A673 (cell line): ENCODE measurements at places on chromosomes 3 and 15. TPM values are rescaled to one million over a fixed set of nuclear protein-coding genes. Genes with fewer than 3 reads are reported as not detected.

DNA sequence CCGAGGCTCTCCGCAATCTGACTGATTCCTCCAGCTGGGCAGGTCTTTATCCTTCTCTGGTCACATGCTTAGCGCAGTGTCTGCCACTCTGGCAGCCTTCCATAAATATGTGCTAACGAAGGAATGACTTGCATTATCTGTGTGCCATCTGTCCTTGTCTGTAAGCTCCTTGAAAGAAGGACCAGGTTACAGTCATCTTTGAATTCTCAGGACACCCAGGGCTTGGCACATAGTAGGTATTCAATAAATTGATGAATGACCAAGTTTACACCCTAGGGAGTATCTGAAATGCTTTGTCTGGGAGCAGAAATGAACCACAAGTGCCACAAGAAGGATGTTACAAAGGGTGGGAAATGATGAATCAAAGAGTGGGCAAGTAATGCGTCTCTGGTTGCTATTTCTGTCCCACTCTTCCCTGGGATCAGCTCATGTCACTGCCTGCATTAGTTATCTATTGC lies 16.5 kb upstream of the FAM3D start:
- H3K27ac ChIP-seq: no peak overlapping the region
- H3K4me3 ChIP-seq: no peak overlapping the region
- DNase-seq: peak; percentile 2
- no peaks in the 10 kb centered on the region for H3K36me3 ChIP-seq
- no peaks in the 10 kb centered on the region for H3K4me1 ChIP-seq
- peaks cover 11% of the 10 kb centered on the region for H3K27me3 ChIP-seq

DNA sequence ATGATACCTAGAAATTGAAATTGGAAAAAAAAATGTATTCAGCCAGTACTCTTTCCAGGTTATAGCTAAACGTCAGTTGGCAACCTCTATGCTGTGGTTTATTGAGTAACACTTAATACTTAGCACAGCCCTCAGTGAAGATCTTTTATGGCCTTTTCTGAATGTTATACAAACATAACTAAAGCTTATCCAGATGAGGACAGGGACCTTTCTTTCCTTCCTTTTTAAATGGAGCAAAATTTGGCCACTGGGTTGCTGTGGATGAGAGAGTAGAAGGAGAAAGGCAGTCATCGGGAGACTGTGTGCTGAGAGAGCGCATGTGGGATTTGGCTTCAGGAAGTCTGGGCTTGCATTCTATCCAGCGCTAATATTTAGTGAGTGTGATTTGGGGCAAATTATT lies 36.1 kb downstream of the IGF1R start:
- H3K36me3 ChIP-seq: no peaks in the 10 kb centered on the region
- no peaks in the 10 kb centered on the region for H3K27me3 ChIP-seq
- H3K4me1 ChIP-seq: peaks cover 21% of the 10 kb centered on the region
- no peak overlapping the region for H3K4me3 ChIP-seq
- no peak overlapping the region for H3K27ac ChIP-seq
- DNase-seq: peak; percentile 20

GRCh38 chr3:120678331-120678947 lies 3.6 kb downstream of the HGD start:
- H3K4me1 ChIP-seq: peaks cover 21% of the 10 kb centered on the region
- no peak overlapping the region for H3K27ac ChIP-seq
- H3K36me3 ChIP-seq: no peaks in the 10 kb centered on the region
- no peak overlapping the region for H3K4me3 ChIP-seq
- peak; percentile 60 for DNase-seq

DNA sequence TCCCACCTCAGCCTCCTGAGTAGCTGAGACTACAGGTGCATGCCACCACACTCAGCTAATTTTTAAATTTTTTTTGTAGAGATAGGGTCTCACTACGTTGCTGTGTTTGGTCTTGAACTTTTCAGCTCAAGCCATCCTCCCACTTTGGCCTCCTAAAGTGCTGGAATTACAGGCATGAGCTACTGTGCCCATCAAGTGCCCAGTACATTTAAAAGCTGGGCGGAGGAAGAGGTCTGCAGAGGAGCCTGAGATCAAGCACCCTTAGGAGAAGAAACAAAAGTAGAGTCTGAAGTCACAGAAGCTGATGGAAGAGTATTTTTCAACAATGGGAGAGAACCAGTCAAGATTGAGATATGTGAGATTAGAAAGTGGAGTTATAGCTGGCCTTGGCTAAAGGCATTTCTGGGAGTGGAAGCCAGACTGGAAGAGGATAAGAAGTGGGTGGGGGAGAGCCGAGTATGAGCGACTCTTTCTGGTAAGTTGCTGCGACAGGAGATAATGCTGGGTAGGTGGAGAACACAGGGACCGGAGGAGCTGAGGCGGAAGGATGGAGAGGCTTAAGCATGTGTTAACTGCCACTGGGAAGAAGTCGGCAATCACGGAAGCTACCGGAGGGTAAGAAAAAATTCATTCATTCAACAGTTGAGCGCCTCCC lies 782 bp upstream of the IREB2 start:
- H3K36me3 ChIP-seq: peaks cover 26% of the 10 kb centered on the region
- no peak for DNase-seq
- H3K27ac ChIP-seq: peak overlapping the region; percentile 96
- H3K27me3 ChIP-seq: no peaks in the 10 kb centered on the region
- peaks cover 6% of the 10 kb centered on the region for H3K4me1 ChIP-seq

DNA sequence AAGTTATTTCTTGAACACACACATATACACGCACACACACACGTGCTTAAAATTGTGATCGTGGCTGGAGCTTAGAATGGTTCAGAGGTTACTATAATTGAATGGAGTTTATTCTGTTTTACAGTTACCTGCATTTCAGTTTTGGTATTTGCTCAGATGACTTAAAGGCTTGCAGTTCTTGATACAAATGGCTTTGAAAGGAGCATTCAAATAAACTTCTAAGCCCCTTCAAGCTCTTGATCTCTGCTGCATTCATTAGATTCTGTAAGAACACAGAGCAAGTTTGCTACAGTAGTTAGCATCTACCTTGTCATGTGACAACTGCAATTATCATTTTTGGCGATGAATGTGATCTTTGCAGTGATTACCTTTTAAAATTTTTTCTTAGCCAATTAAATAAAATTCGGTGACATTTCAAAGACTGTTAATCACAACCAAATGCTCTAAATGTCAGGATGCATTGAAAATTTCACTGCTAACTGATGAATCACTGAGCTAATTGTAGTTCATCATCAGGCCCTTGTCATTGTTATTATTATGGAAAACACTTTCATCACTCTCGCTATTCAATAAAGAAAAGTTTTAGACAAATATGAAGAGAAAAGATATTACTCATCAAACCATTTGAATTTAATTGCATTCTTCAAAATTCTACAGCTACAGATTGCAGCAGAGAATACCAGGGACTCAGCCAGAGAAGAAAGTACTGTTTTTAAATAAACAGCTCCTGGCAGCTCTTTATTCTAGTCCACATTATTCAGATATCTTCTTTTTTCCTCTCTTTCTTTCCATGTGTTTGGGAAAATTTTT lies 296.1 kb downstream of the LRTM1 start:
- H3K27ac ChIP-seq: no peak overlapping the region
- DNase-seq: peak; percentile 4
- H3K4me3 ChIP-seq: no peak overlapping the region
- H3K27me3 ChIP-seq: no peaks in the 10 kb centered on the region
- no peaks in the 10 kb centered on the region for H3K36me3 ChIP-seq

DNA sequence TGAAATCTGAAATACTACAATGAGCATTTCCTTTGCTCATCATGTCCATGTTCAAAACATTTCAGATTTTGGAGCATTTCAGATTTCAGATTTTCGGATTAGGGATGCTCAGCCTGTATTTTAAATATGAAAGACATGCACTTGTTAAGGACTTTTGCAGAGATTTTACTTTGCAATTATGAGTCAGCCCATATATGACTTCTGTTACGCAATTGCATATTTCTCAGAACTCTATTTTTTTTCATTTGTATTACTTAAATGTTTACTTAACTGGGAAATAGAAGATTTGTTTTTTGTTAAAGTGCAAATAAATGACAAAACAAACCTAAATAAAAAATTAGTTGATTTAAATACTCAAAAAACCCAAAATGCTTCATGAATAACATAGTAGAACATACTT lies 376.2 kb downstream of the ZBTB20 start:
- H3K27me3 ChIP-seq: no peaks in the 10 kb centered on the region
- no peak for DNase-seq
- no peaks in the 10 kb centered on the region for H3K36me3 ChIP-seq
- no peaks in the 10 kb centered on the region for H3K4me1 ChIP-seq

DNA sequence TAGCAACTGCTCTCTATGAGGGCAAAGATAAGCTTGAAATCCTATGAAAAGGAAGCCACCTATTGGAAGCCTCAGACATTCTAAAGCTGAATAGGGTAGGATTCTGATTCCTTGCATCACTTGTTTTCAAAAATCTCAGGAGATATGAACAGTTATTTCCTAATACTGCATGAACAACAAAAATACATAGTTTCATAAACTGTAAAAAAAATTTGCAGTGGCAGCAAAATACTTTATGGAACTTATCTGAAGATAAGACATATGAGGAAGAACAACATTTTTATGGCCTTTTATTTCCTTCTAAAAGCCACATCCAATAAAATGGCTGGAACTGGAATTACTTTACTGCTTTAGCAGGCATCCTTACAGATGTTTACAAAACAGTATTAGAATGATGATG lies 29.9 kb downstream of the AP3S2 start:
- H3K4me1 ChIP-seq: no peaks in the 10 kb centered on the region
- no peak overlapping the region for H3K4me3 ChIP-seq
- peaks cover 11% of the 10 kb centered on the region for H3K36me3 ChIP-seq
- H3K27ac ChIP-seq: no peak overlapping the region
- no peaks in the 10 kb centered on the region for H3K27me3 ChIP-seq

The CAPN3 gene
- total RNA-seq: 0.54 and 0.55 TPM in 2 replicates

GRCh38 chr15:27796405-27797320 lies 302.5 kb downstream of the OCA2 start:
- H3K36me3 ChIP-seq: no peaks in the 10 kb centered on the region
- H3K4me3 ChIP-seq: no peak overlapping the region
- no peaks in the 10 kb centered on the region for H3K27me3 ChIP-seq
- no peaks in the 10 kb centered on the region for H3K4me1 ChIP-seq
- no peak for DNase-seq

DNA sequence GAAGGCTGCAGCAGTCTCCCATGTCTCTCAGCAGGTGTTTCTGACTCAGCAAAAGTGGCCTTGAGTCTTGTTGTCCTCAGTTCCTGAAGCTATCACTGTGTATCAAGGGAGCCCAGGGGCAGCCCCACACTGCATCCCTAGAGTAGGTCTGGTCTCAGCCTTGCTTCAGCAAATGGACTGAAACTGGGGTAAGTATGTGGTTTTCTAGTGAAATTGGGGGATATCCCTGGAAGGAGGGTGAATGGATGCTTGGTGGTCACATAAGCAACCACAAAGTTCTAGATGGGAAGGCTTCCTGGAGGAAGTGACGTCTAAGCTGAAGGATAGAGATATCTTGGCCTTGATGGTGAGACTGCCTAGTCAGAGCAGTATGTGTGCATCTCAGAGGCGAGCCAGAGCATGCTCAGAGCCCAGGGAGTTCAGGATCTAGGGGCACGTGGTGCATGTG lies 38.4 kb downstream of the TMEM158 start:
- H3K4me3 ChIP-seq: no peak overlapping the region
- H3K27me3 ChIP-seq: no peaks in the 10 kb centered on the region
- no peak for DNase-seq
- no peaks in the 10 kb centered on the region for H3K36me3 ChIP-seq
- peaks cover 18% of the 10 kb centered on the region for H3K4me1 ChIP-seq
- no peak overlapping the region for H3K27ac ChIP-seq

DNA sequence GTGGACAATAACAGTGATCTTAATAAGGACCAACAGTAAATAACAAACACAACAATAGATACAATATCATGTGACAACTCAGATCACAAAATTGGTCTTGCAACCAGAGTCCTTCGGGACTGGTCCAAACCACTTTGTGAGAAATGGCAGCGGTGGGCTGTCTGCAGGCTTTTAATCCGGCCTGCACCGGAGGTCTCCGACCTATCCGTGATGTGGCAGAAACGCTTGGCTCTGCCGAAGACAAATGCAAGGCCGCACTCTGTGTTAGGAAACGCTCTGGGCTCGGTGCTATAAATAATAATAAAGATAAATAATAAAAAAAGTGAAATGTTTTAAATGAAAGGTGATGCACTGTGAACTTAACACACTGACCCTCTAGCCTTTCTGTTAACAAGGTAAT lies 810.6 kb upstream of the NR2F2 start:
- no peaks in the 10 kb centered on the region for H3K4me1 ChIP-seq
- H3K27me3 ChIP-seq: no peaks in the 10 kb centered on the region
- DNase-seq: no peak
- H3K36me3 ChIP-seq: no peaks in the 10 kb centered on the region
- H3K27ac ChIP-seq: no peak overlapping the region

The TICRR gene
- total RNA-seq: 55.7 and 56.5 TPM in 2 replicates

- no peak overlapping the region for H3K27ac ChIP-seq
- H3K27me3 ChIP-seq: no peaks in the 10 kb centered on the region
- no peak for DNase-seq
- H3K4me1 ChIP-seq: no peaks in the 10 kb centered on the region
These were observed 25.4 kb upstream of the LIMD1 start for GRCh38 chr3:45568848-45569762.

The CMTM8 gene
- total RNA-seq: 1.7 and 2.1 TPM in 2 replicates

The SFMBT1 gene
- total RNA-seq: 1.4 and 2.1 TPM in 2 replicates

GRCh38 chr3:107989661-107990060 lies 101.2 kb downstream of the CD47 start:
- no peaks in the 10 kb centered on the region for H3K27me3 ChIP-seq
- DNase-seq: no peak
- no peak overlapping the region for H3K27ac ChIP-seq
- H3K36me3 ChIP-seq: no peaks in the 10 kb centered on the region
- no peak overlapping the region for H3K4me3 ChIP-seq

The TGM5 gene
- not detected in 2 replicates for total RNA-seq

The TM4SF18 gene
- 0.37 and 1.5 TPM in 2 replicates for total RNA-seq

GRCh38 chr3:24435584-24435983 lies 59.1 kb downstream of the THRB start:
- DNase-seq: no peak
- no peaks in the 10 kb centered on the region for H3K4me1 ChIP-seq
- H3K4me3 ChIP-seq: no peak overlapping the region
- H3K27ac ChIP-seq: no peak overlapping the region
- no peaks in the 10 kb centered on the region for H3K36me3 ChIP-seq
- no peaks in the 10 kb centered on the region for H3K27me3 ChIP-seq

DNA sequence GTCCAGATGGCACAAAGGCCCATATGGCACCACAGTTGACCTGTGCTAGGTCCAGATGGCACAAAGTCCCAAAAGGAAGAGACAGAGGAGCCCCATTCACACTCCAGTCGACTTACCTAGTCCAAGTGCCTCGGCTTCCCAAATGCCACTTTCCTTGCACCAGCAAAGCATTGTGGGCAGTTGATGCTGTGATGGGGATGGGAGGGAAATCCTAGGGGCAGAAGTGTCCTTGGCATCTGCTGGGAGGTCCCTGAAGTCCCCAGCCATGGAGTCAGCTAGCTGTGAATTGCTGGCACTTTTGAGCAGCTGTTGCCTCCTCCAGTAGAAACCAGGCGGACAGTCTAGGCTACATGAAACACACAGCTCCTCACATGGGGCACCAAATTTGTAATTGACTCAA lies 60.3 kb upstream of the SIAH2 start:
- no peak overlapping the region for H3K4me3 ChIP-seq
- H3K36me3 ChIP-seq: no peaks in the 10 kb centered on the region
- H3K27ac ChIP-seq: no peak overlapping the region
- no peak for DNase-seq
- no peaks in the 10 kb centered on the region for H3K4me1 ChIP-seq

The CPNE9 gene
- not detected in 2 replicates for total RNA-seq
